Stimulated activated CD4-positive, alpha-beta T cell treated with anti-CD3 and anti-CD28 coated beads, TNF-alpha, amount 100 ng/mL, for 48 hours (primary cell): ENCODE measurements at places on chromosomes 7 and 10.

DNA sequence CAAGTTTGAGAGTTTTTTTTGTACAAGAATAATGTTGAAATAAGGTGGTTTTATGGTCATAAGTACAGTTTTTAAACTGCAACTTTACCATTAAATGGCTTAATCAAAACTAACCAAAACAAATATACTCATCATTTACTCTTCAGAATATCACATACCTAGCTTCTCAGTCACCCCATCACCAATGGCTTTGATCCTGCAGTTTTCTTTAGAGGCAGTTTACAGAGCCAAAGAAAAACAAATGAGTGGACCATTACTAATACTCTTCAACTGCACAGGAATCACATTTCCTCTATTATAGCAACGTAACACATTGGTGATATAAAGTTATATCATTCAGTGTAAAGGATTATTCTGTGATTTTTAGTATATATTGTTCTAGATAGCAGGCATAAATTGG, 576.1 kb upstream of the LRRTM3 start:
- DNase-seq = no peak

- DNase-seq = no peak
These were observed 474.1 kb upstream of the AKR1E2 start for GRCh38 chr10:4351723-4352413.

DNA sequence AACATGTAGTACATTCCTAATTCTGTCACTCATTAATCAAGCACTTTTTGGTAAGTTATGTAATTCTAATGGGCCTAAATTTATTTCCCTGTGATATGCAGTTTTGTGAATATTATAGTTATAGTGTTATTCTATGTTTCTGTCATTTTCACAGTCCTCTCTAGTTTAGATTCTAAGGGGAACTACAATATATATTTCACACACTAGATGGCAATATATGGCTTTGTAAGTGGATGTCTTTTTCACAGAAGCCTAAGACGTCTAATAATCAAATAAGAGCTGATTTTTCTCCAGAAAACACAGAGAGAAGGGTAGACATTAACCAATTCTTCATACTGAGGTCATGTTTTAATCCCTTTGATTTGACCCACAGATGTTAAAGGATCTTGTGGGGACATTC, 18.0 kb downstream of the RNLS start:
- DNase-seq = no peak

DNA sequence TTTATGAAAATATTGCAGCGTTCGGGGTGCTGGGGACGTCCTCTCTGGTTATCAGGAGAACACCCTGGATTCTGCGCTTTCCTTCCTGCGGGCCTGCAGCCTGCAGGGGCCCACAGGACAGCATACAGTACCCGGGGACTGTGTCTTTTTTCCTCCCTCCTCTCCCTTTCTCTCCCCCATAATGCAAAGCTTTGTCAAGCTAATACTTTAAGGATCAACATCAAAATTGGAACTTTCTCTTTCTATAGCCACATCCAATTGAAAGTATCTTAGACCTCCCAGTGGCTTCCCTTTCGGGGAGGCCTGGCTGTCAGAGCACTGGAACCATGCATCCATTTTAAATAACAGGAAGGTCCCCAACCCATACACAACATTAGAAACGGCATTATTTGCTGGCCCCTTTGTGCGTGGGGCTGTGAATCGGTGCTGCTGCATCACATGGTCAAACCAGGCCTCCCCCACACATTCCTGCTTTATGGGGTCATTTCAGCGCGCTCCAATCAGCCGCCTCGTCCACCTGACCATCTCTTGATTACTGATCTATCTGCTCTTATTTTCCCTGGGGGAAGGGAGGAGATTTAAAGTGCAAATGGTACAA, 505.1 kb downstream of the DNAJB6 start:
- no peak for DNase-seq

DNA sequence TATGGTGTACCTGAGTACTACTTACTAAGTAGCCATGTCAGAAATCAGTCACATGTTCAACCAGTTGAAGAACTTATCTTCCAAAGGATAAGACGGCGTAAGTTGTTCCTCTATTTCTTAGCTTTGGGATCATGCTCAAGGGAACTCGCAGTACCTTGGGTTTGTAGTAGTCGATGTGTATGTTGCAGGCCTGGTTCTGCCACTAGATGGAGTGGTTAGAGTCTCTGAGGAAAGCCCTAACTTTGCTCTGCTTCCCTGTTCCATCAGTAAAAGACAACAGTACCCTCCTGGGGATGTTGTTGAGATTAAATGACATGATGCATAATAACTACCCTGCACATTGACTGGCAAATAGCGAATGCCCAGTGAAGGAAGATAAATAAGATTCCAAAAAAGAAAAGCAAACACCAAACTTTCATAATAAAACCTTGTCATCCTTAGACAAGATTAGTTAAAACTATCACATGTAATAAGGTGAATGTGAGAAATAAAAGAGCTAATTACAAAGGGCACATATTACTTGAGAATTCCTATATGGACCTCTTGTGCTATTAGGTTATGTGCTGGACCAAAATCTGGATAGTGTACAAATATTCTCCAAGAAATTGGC, 165.9 kb downstream of the ABCA13 start:
- DNase-seq = no peak

DNA sequence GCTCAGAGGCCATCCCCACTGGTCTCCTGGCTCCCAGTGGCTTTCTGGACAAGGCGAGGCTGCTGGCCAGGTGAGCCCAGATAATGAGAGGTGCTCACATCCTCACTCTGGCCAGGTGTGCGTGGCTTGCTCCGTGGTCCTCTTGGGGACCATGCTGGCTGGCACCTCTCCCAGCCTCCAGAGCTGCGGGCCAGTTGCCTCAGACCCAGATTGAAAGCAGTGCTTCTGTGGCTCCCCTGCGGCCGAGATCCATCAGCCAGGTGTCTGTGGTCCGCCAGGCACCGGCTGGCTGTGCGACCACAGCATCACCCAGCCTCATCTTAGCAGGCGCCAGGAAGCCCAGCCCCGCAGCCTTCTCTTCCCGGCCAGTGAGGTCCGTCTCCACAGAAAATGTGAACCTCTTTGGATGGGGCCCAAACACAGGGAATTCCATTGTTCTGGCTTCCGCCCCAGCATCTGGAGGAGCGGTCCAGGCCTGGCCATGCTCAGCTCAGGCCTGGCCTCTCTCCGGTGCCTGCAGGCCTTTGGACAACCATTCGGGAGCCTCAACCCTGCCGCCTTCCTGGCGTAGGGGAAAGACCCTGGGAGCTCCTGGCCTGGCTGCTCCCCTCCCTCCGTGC, 5.2 kb upstream of the TTYH3 start:
- DNase-seq = no peak

- no peak for DNase-seq
These were observed 6.3 kb upstream of the EMX2 start for GRCh38 chr10:117536072-117536865.

- no peak for DNase-seq
These were observed 9.1 kb upstream of the CSGALNACT2 start for GRCh38 chr10:43128958-43129706.
